Activated naive CD8-positive, alpha-beta T cell treated with anti-CD3 and anti-CD28 coated beads for 36 hours (primary cell): ENCODE measurements at places on chromosomes 12 and 14. TPM values are rescaled to one million over a fixed set of nuclear protein-coding genes. Genes with fewer than 3 reads are reported as not detected.

Gene CRADD
- 8.7 TPM for total RNA-seq

Gene RD3L
- total RNA-seq = not detected

Gene SMAGP
- 1.3 TPM for total RNA-seq

DNA sequence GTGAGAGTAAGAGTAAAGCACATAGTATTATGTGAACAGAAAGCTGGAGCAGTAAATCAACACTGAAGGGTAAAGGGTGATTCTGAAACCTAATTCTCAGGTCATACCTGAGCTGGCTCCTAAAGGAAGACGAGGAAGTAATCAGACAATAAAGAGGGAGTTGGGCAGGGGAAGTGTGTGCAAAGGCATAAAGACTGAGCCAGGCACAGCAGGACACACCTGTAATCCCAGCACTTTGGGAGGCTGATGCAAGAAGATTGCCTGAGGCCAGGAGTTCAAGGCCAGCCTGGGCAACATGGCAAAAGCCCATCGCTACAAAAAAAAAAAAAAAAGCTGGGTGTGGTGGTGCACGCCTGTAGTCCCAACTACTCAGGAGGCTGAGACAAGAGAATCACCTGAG, 9.6 kb downstream of the ARF3 start:
- no peaks in the 10 kb centered on the region for H3K27me3 ChIP-seq
- no peak overlapping the region for H3K27ac ChIP-seq
- DNase-seq = no peak

- H3K27me3 ChIP-seq = no peaks in the 10 kb centered on the region
- H3K36me3 ChIP-seq = peaks cover 31% of the 10 kb centered on the region
Observed at GRCh38 chr12:108570743-108571608, 8.6 kb downstream of the ISCU start.

DNA sequence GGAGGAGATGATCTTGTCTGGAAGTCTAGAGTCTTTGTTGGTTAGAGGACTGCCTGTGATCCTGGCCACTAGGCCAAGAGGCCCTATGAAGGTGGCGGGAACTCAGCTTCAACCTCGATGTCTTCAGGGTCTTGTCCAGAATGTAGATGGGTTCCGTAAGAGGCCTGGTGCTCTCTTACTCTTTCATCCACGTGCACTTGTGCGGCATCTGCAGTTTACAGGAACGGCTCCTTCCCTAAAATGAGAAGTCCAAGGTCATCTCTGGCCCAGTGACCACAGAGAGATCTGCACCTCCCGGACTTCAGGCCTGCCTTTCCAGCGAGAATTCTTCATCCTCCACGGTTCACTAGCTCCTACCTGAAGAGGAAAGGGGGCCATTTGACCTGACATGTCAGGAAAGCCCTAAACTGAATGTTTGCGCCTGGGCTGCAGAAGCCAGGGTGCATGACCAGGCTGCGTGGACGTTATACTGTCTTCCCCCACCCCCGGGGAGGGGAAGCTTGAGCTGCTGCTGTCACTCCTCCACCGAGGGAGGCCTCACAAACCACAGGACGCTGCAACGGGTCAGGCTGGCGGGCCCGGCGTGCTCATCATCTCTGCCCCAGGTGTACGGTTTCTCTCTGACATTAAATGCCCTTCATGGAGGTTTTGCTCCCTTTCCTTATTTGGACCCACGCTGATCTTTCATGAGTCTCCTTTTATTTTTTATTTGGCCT, 17.7 kb downstream of the WNT5B start:
- no peak for DNase-seq
- no peak overlapping the region for H3K27ac ChIP-seq
- peaks cover 5% of the 10 kb centered on the region for H3K4me1 ChIP-seq
- peaks cover 2% of the 10 kb centered on the region for H3K27me3 ChIP-seq
- no peaks in the 10 kb centered on the region for H3K36me3 ChIP-seq

- no peak overlapping the region for H3K4me3 ChIP-seq
- H3K27ac ChIP-seq = no peak overlapping the region
- H3K36me3 ChIP-seq = no peaks in the 10 kb centered on the region
- no peaks in the 10 kb centered on the region for H3K4me1 ChIP-seq
- peak; percentile 3 for DNase-seq
- no peaks in the 10 kb centered on the region for H3K27me3 ChIP-seq
Observed at GRCh38 chr12:79344855-79345847, 345.6 kb downstream of the PAWR start.

DNA sequence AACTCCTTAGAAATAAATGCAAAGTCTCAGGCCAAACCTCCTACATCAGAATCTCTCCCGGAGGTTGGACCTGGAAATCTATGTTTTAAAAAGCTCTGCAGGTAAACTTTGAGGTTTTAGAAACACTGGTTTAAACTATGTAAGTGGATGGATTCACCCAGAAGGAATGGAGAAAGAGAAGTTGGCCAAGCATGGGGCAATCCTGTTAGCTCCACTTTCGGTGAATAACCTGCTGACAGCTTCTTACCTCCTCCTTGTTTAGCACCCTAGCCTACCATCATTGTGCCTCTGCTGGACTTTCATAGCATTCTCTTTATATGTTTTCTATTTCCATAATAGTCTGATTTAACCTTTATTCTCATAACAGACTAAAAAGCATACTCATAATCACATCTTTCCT, 3.0 kb upstream of the ARHGDIB start:
- H3K36me3 ChIP-seq = peaks cover 17% of the 10 kb centered on the region
- no peaks in the 10 kb centered on the region for H3K27me3 ChIP-seq
- no peak for DNase-seq
- peaks cover 44% of the 10 kb centered on the region for H3K4me1 ChIP-seq

DNA sequence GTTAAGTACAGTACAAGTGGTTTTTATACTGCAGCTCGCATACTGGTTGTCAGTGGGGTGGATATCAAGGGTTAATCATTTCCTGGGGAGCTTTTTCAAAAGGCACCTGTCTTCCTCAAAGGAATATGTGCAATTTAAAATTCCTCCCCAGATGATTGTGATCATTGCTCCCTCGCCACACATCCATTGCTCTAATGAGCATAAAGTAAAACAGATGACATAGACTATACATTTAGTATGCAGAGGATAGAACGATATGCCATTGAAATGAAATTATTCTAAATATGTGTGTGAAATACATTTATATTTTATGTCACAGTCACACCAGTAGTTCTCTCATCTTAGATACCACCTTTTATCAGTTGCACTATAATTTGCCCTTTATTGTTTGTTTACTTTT, 36.4 kb upstream of the KCNMB4 start:
- no peak for DNase-seq
- H3K27me3 ChIP-seq = no peaks in the 10 kb centered on the region
- H3K27ac ChIP-seq = no peak overlapping the region
- H3K4me3 ChIP-seq = no peak overlapping the region

DNA sequence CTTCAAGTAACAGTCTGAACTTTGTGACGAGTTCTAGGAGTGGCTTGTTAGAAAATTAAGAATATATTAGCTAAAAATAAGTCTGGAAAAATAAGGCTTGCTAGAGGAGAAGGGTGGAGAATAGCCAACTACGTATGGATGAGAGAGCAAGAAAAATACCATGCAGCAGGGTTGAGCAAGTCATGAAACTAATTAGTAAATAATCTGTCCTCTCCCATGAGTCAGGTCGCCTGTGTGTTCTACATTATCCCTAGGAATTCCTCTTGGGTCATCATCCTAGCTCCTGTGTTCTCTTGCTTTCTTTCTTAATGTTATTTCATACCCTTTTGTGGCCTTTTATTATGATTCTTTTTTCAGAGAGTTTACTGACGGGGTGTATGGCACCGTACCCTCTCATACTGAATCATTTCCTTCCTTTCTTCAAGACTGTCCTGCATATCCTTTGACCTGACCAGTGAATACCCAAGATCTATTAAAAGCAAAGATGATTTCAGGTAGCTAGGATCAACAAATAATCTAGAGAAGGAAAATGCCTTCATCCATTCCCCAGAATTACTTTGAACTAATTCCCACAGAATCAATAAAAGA, 177.2 kb upstream of the NPAS3 start:
- no peaks in the 10 kb centered on the region for H3K36me3 ChIP-seq
- DNase-seq = no peak
- H3K4me3 ChIP-seq = no peak overlapping the region

GRCh38 chr14:103748534-103748857, 32.9 kb downstream of the ZFYVE21 start:
- DNase-seq = peak; percentile 68
- peaks cover 5% of the 10 kb centered on the region for H3K36me3 ChIP-seq
- peak overlapping the region; percentile 56 for H3K4me3 ChIP-seq
- peak overlapping the region; percentile 78 for H3K27ac ChIP-seq
- peaks cover 14% of the 10 kb centered on the region for H3K4me1 ChIP-seq

- H3K4me1 ChIP-seq = peaks cover 4% of the 10 kb centered on the region
- no peak overlapping the region for H3K27ac ChIP-seq
- DNase-seq = no peak
- peaks cover 43% of the 10 kb centered on the region for H3K27me3 ChIP-seq
Observed at GRCh38 chr12:75212072-75212471, 2.4 kb upstream of the KCNC2 start.

DNA sequence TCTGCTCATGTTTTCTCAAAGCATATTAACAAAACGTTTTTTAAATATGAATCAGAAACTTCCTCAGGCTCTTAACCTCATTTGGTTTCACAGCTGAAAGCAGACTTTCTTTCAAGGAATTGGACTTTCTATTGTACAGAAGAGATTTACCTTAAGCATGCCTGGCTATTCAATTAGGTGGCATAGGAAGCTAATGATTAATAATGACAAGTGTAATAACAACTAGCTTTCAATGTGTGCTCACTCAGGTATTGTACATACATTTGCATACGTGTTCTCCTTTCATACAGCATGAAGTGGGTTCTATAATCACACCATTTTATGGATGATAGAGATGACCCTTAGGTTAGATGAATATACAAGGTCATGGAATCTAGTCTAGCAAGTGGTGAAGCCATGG, 115.7 kb downstream of the ANO6 start:
- H3K36me3 ChIP-seq = peaks cover 8% of the 10 kb centered on the region
- H3K4me1 ChIP-seq = peaks cover 8% of the 10 kb centered on the region
- no peaks in the 10 kb centered on the region for H3K27me3 ChIP-seq
- H3K4me3 ChIP-seq = no peak overlapping the region
- DNase-seq = no peak

GRCh38 chr12:59620326-59620725, 24.5 kb downstream of the SLC16A7 start:
- no peak overlapping the region for H3K27ac ChIP-seq
- DNase-seq = no peak
- no peaks in the 10 kb centered on the region for H3K27me3 ChIP-seq
- H3K36me3 ChIP-seq = peaks cover 9% of the 10 kb centered on the region
- no peak overlapping the region for H3K4me3 ChIP-seq

DNA sequence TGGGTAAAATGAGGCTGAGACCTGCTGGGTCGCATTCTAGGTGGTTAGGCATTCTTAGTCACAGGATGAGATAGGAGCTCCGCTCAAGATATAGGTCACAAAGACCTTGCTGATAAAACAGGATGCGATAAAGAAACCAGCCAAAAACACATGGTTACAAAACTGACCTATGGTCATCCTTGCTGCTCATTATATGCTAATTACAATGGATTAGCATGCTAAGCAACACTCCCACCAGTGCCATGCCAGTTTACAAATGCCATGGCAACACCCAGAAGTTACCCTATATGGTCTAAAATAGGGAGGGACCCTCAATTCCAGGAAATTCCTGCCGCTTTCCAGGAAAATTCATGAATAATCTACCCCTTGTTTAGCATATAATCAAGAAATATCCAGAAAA, 132.4 kb downstream of the BRMS1L start:
- no peaks in the 10 kb centered on the region for H3K27me3 ChIP-seq
- no peaks in the 10 kb centered on the region for H3K36me3 ChIP-seq
- no peak overlapping the region for H3K4me3 ChIP-seq
- DNase-seq = no peak
